Choroid plexus epithelial cell (primary cell): ENCODE measurements at places on chromosomes 11 and 22.
A peak's percentile ranks its signal among the peaks of the same experiment; 100 is the strongest.

DNA sequence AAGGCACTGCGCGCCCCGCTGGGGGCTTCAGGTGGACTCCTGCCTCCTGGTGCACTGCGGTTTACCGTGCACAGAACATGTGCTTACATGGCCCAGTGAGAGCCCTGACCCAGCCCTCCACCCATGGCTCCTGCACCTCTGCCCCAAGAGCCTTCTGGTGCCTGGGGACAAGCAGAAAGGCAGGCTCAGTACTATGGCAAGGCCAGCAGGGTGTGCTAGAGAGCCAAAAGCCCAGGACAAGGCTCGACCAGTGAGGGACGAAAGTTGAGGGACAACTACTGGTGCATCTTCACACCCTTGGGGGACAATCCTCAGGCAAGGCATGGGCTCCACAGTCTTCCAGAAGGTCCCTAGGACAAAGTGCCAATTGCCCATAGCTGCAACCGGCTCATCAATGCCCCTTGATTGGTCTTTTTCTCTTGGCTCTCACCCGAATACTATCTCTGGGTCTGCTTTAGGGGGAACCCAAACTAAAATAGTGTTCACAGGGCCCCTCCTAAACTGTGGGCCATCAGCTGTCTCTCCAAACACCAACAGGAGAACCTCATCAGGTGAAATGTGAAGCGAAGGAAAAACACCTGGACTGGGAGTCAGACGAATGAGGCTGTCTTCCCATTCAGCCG, 13.5 kb downstream of the PGA5 start:
- peak; percentile 72 for DNase-seq

GRCh38 chr22:18050065-18050464, 25.7 kb upstream of the MICAL3 start:
- DNase-seq, result no peak

DNA sequence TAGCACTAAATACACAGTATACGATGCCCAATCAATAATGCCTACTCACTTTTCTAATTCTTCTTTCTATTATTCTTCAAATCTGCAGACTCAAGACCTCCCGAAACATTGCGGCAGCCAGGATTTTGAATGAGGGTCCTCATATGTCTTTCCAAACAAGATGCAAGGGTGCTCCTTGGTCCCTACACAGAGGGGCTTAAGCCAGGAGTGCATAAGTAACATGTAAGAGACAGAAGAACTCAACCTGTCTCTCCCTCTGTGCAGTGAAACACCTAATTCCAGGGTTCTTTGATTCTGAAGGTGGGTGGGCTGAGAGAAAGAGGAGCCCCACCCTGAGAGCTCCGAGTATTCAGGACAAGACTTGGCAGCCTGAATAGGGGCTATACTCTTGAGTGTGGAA, 117.6 kb downstream of the ZNF280B start:
- DNase-seq, result no peak

DNA sequence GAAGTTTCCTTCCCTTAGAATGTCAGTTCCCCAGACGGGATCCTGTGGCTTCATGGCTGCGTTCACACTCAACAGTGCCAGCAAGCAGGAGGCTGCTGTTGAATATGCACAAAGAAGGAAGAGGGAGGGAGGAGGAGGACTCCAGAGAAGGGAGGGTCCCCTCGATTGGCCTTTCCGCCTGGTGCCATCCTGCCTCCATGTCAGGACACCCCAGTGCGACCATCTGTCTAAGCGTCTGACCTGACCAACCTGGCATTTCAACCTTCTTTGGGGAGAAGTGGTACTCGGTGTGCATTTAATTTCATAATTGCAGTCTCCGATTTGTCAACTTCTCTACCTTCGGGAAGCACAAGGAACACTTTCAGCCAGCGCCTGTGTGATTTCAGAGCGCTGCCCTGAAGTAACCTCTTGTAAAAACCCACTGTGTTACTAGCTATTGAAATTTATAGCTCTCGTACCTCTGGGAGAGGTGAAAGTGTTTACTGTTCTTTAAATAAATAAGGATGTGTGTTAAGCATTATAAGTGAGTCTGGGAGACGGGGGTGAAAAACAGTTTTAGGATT, 1491.9 kb downstream of the TBC1D22A start:
- DNase-seq, result no peak

- peak; percentile 19 for DNase-seq
These were observed 56.4 kb downstream of the SMIM38 start for GRCh38 chr11:69211920-69212797.

- DNase-seq, result peak; percentile 5
These were observed 1850.2 kb upstream of the RAG2 start for GRCh38 chr11:38448284-38448683.

GRCh38 chr22:31329453-31330215, 16.5 kb downstream of the PATZ1 start:
- peak; percentile 23 for DNase-seq

- peak; percentile 62 for DNase-seq
These were observed 101.0 kb downstream of the GGTLC2 start for GRCh38 chr22:22745225-22746060.

DNA sequence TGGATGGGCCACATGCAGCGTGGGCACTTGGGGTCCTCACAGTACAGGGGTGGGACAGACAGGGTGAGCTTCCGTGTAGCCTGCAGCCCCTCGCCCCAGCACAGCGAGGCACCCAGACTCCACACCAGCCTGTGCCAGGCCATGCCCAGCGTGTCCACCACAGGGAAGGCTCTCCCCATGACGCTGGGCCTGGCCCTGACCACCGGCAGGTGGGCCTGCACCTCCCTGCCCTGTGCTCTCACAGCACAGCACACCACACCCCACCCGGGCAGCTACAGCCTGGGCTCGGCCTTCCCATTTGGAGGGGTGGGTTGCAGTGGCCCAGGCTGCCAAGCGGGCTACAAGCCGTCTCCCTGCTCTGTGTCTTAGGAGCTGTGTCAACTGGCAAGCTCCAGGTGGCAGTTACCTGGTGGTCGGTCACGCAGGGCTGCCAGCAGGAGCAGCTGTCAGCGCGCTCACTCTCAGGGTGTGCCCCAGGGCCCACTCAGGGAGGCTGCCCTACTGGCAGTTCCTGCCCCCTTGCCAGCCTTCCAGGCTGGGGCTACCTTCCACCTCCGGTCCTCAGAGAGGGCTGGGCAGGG, 4.6 kb downstream of the MOB2 start:
- no peak for DNase-seq

- DNase-seq, result peak; percentile 49
These were observed 10.3 kb downstream of the TOP3B start for GRCh38 chr22:21972293-21972779.

- DNase-seq, result no peak
These were observed 59.1 kb downstream of the WNT11 start for GRCh38 chr11:76147106-76147740.

DNA sequence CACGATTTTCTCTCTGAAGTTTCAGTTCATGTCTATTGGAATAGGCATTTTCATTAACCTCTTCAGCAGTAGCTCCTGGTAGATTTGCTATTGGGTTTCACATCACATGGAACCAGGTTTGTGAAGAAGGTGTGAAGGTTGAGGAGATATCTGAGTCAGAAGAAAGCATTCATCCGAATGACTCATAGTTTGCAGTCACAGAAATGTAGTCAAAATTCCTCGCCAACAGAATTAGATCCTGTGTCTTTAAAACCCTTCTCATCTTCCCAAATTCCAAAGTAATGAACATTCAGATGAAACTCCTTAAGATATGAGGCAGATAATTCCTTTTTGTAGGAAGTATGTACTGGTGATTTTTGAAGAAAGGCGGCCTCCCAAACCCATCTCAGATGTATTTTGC, 125.0 kb upstream of the LARGE1 start:
- DNase-seq, result no peak

GRCh38 chr11:44453871-44454270, 111.6 kb upstream of the CD82 start:
- DNase-seq, result no peak

GRCh38 chr11:67114275-67114896, 4.7 kb upstream of the KDM2A start:
- no peak for DNase-seq

DNA sequence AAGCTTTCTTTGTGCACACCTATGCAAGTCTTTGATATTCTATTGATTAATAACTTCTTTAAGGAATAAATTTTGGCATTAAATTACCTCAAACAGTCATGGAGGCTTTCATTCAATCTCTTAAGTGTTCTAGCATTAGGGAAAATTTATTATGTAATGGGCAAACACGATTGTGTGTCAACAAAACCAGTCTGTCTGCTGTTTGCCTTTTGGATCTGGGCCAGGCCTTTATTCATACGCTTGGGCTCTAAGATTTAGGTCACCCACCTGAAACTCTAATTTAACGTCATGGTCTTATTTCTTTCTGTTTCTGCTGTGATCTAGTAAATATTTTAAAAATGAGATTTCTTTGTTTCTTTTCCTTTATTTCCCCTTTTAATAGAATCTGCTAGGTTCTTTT, 1270.6 kb downstream of the LRRC4C start:
- DNase-seq, result no peak

GRCh38 chr11:115129473-115130289, 374.5 kb downstream of the CADM1 start:
- no peak for DNase-seq

- DNase-seq, result no peak
These were observed 23.9 kb downstream of the RTN4RL2 start for GRCh38 chr11:57484141-57484710.

- DNase-seq, result peak; percentile 24
These were observed 9.8 kb upstream of the APOL6 start for GRCh38 chr22:35638410-35638809.

DNA sequence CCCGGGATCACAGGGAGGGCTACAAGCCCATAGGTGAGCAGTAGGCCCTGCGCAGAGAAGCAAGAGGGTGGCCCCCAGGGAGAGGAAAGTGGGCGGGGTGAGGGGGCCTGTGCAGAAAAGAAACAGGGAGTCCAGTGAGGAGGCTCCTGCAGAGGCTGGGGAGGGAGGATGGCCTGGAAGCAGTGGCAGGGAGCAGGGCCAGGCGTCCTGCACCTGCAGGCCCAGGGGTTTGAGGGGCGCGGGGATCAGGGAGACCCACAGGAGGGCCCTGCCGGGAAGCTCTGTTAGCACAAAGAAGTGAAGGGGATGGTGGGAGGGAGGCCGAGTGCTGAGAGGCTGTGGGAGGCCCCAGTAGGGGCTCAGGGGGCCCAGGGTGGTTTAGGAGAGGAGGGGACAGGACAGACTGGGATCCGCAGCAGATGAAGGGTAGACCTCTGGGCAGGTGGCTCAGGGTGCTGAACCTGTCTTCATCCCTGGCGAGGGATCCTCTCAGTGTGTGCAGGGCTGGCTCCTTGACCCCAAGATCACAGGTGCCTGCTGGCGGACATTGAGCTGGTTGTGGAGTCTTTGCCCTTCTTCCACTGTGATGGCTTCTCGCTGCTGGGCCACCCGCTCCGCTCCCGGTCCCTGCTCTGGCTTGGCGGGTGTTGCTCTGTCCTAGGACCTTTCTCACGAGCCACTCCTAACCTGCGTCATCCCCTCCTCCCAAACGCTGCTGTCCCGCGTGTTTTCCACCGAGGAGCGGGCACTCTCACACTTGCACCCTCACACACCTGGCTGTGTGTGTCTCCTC, 31.8 kb upstream of the CELSR1 start:
- no peak for DNase-seq

- peak; percentile 69 for DNase-seq
These were observed 2.0 kb downstream of the HEPN1 start for GRCh38 chr11:124920870-124921609.

- no peak for DNase-seq
These were observed 41.3 kb upstream of the ETS1 start for GRCh38 chr11:128628686-128629085.

DNA sequence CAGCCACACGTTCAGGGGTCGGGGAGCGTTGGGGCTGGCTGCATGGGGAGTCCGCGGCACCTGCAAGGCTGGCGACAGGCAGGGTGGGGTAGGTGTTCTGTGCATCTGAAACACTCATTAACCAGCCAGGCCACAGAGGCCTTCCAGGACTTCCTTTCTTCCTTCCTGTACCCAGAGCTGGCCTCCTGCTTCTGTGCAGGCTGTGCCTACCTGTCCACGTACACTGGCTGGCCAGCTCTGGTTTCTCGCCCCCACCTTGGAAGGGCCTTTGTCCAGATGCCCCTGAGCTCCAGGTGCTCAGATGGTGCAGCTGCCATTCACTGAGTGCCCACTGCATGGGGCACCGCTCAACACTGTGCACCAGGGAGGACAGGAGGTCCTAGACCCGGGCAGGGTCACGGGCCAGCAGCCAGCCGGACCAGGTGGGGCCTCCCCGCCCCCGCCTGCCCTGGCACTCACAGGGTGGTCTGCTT, 15.9 kb downstream of the TTLL12 start:
- no peak for DNase-seq

DNA sequence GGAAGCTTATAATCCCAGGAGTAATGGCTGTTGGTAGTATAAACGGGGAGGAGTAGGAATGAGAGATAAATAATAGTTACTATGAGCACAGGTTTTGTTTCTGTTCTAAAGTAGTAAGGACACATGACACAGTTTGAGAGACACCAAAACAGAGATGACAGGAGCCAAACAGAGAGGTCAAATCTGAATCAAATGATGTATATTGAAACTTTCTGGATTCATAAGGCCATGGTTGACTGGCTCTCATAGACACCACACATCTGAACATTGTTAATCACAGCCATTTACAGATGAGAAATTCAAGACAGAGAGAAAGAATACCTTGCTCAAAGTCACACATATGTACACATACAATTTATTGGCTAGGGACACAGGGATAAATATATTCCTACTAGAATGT, 63.4 kb upstream of the UCP3 start:
- no peak for DNase-seq

DNA sequence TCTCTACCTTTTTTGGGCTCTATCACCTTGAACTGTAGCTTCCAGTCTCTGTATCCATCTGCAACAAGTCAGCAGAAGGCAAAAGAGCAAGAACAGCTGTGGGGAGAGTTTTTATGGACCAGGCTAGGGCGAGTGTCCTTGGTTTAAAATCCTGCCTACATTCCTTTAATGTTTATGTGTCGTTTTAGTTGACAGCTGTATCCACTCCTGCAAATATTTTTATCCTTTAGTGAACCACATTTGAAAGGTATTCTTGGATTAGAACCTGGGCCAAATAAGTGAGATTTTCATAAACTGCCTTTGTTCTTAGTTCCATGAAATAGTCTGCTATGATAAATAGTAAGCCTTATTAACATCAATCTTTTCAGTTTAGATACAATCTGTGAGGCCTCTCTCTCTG, 712.2 kb downstream of the ETS1 start:
- DNase-seq, result no peak
